Putamen (tissue), 1 donor: ENCODE measurements at places on chromosomes 1 and 21.

GRCh38 chr1:226615876-226616275 is 67.3 kb downstream of the STUM start:
- no peak for DNase-seq

DNA sequence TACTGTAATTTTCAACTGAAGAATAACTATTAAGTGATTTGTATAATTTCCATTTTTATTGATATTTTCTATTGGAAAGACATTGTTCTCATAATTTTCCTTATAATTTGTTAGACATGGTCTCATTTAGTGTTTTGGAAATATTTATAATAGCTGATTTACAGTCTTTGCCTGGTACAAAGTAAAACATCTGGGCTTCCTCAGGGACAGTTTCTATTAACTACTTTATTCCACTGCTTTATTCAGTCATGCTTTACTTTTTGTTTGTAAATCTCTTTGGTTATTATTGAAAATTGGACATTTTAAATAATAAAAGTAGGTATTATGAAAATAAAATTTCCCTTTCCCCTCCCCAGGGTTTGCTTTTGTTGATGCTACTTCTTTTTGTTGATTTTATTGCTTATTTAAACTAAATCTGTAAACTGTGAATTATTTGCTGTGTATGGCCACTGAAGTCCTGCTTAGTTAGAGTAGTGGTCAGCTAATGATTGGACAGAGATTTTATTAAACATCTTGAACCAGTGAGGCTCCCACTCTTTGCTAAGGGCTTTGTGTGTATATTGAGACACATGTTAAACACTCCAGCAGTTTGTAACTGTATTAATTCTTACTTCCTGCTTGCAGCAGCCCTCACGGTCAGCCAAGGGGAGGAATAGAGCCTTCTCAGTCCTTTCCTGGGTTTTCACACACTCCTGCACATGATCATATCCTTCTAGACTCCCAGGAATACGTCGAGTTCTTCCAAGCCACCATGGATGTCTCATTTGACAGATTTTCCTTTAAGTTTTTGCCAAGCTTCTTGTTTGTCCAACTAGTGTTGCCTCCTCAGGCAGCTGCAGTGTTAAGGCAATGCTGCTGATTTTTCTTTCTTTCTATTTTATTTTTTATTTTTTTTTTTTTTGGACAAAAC is 994.6 kb upstream of the PRMT6 start:
- no peak for DNase-seq

- DNase-seq: no peak
Measured at GRCh38 chr1:67431156-67431765, 1.1 kb upstream of the SERBP1 start.

DNA sequence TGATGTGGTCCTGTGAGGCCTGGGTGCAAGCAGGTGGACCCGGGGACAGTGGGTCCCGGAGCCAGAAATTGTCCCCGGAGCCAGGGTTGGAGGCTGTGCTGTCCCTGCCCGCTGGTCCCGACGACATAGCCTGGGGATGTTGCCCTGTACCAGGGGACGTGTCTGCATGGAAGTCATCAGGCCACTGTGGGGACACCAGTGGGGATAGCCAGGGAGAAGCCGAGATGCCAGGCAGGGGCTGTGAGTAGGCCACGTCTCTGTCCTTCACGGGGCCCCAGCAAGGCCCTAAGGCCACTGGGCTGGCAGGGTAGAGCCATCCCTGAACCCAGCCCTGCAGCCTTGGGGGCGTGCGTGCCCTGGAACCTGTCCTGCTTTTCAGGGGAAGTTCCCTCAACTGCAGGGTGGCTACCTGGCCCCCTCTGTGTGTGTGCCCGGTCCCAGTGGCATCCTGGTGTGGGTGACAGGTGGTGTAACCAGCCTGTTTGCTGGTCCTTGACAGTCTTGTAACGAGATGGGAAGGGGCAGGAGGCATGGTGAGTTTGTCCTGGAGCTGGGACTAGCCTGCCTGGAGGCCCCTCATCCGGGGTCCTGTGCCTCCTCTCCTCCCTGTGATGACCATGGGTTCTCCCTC is 73.2 kb downstream of the OBSCN start:
- no peak for DNase-seq

- no peak for DNase-seq
Measured at GRCh38 chr1:59007429-59007819, 223.6 kb upstream of the JUN start.

GRCh38 chr1:6298940-6299465 is 38.1 kb upstream of the GPR153 start:
- DNase-seq: no peak

- DNase-seq: no peak
Measured at GRCh38 chr1:181987334-181987895, 74.1 kb downstream of the ZNF648 start.

- peak; percentile 15 for DNase-seq
Measured at GRCh38 chr1:159889821-159890252, 10.1 kb downstream of the CFAP45 start.

- DNase-seq: no peak
Measured at GRCh38 chr1:195915826-195916225, 692.4 kb downstream of the KCNT2 start.

- DNase-seq: no peak
Measured at GRCh38 chr1:66733348-66734017, 18.8 kb upstream of the DYNLT5 start.

DNA sequence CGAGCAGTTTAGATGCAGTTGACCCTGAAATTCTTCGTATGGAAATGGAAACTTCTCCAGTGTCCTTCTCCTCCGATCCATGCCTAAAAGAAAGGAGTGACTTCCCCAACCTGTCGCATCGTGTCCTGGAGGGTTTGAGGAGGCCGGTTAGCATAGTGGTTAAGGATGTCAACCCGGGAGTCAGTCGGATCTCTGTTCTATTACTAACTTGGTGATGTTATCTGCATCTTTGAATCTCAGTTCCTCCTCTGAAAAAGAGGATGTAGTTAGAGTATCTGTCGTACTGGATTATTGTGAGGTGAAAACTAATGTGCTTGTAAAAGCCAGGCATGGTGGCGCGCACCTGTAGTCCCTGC is 684 bp downstream of the ZBTB8B start:
- DNase-seq: no peak

DNA sequence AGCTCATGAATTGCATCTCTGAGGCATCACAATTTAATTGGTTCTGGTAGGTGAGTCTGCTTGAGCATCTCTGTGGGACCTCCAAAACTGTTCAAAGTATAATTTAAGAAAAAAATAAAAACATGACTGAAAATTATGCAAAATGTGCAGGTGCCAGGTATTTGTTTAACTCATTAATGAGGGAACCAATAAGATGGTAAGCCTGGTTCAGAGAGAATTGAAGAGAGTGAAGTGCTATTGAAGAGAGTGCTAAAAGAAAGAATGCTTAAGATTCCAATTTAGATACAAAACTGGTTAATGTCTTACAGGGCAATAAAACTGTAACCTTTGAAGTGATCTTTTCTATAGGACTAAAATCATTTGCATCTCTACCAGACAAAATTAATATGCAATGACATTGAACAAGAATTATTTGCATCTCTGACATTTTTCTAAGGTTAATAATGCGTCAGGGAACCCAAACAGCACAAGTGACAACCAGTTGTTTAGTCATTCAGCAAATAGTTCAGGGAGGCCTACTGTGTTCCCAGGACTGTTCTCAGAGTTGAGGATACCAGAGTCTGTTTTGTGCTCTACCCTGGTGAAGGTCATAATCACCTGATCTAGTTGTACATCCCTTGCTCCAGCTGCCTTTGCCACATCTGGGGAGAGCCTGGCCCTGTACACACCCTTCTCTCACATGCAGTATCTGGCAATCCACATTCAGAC is 183.5 kb downstream of the PATJ start:
- no peak for DNase-seq

- DNase-seq: peak; percentile 74
Measured at GRCh38 chr1:168963601-168964000, 142.9 kb upstream of the ATP1B1 start.

DNA sequence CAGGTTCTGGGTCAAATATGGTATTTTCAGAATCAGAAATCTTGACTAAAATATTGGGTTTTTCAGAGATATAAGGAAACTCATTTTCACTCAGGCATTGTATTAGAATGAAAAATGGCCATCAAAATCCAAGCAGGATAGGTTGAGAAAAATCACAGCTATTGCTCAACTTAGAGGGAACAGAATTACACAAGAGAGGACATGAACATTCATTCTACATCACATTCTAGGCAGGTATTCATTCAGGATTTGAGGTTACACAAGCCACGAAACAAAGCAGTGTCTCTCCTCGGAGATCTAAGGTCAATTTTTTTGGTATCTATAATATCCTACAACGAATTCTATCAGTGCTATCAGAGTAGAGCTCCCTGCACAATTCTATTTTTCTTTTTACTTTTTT is 163.6 kb upstream of the HP1BP3 start:
- DNase-seq: no peak

- no peak for DNase-seq
Measured at GRCh38 chr1:184191181-184191621, 139.7 kb downstream of the TSEN15 start.

DNA sequence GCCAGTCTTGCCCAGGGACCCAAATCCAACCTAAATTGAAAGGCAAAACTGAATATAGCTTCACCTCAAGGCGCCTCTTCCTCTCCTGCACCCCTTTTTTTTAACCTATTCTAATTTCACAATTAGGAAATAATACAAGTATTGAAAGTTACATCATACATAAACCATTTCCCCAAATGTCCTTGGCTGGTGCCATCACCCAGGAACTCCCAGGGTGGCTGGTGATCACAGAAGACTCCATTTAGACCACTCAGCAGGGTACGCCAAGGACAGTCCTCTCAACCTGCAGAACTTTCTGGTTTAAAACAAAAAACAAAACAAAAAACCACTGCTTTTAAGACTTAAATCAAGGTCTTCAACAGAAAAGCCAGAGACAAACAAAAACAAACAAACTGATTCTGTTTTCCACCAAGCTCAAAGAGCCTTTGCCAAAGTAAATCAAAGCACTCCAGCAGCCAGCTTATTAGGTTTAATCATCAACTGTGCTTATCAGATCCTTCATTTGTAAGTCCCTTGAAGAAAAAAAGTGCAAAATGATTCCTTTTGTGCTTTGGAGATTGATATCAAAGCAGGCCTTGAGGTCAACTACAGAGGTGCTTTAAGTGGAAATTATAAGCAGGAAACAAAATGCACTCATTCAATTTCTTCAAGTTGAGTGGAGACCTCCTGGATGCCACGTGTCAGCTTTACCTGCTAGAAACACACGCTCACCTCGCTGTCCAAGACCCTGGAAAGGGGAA is 113.0 kb downstream of the ETS2 start:
- DNase-seq: no peak

- DNase-seq: no peak
Measured at GRCh38 chr21:19922122-19922521, 1076.1 kb upstream of the NCAM2 start.

DNA sequence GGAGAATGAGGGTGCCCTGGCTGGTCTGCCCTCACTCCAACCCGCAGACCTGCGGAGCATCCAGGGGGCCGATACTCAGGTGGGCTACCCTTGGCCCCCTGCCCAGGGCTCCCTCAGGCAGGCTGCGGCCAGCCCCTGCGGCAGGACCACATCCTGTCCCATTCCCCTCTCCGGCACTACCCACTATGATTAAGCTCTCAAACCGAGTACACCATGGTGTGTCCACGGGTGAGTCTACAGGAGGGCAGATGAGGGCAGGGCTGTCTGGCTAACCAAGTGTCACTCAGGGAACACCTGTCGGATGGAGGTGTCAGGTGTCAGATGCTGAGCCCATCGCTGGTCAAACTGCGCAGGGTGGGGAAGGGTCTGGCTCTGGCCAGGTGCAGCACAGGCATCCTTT is 47.2 kb downstream of the SLC66A1 start:
- no peak for DNase-seq

- DNase-seq: no peak
Measured at GRCh38 chr1:27257155-27257554, 22.7 kb downstream of the WDTC1 start.

- no peak for DNase-seq
Measured at GRCh38 chr1:230710543-230710904, 3.4 kb downstream of the AGT start.

DNA sequence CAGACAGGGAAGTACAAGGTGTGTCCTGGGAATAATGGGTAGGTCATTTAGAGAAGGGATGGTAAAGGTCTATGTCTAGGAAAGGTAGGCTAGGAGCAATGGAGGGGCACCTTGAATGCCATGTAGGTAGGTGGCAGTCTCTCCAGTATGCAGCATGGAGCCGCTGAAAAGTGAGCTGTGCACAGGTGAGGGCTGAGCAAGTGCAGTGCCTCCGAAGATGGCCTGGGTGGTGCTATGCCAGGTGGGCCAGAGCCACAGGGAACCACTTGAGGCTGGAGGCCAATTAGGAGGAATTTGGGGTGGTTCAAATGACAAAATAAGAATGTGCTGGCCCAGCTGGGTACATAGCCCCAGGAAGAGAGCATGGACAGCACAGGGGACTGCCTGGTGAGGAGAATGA is 25.0 kb downstream of the RNU5D-1 start:
- DNase-seq: no peak

- no peak for DNase-seq
Measured at GRCh38 chr1:27448982-27449381, 41.0 kb downstream of the WASF2 start.

GRCh38 chr1:154347961-154348360 is 22.6 kb downstream of the ATP8B2 start:
- DNase-seq: no peak

DNA sequence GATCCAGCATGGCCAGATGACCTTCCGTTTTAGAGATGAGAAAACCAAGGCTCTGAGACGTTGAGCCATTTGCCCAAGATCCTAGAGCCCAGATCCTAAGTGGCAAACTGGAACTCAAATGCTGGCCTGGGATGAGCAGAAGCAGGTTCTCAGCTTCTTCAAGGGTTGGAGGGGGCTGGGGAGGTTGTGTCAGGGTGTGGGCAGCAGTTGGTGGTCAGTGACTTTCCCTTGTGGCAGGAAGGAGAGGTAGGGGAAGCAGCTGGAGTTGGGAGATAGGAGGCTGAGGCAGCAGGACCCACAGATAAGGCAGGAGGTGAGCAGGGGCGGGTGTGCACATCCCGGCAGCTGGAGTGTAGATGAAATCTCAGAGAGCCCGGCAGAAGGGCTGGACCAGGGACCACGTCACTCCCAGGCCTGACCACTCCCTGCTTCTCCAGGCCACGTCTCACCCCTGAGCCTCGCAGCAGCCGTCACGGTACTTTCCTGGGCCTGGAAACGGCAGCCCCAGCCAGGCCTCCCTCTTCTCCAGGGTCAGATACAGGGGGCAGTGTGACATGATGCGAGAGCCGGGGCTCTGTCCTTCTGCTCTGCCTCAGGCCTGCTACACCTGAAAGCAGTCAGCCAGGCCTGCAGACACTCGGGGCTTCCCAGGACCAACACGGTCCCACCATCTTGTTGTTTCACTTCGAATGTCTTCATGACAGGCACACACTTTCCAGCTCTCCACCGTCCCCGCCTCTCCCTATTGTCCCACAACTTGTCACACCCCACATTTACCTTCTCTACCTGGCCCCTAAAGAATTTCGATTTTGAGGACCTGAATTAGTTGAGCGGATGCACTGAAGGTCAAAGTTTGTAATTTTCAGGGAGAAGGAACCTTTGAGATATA is 11.5 kb upstream of the LAPTM5 start:
- no peak for DNase-seq
